Stimulated activated CD4-positive, alpha-beta T cell treated with anti-CD3 and anti-CD28 coated beads, TNF-alpha, amount 100 ng/mL, for 1 hour (primary cell): ENCODE measurements at places on chromosomes 13 and 19.

- DNase-seq, result no peak
Observed at GRCh38 chr13:83815598-83815997, 66.7 kb downstream of the SLITRK1 start.

GRCh38 chr19:1383017-1383311, 743 bp upstream of the NDUFS7 start:
- DNase-seq, result no peak

- no peak for DNase-seq
Observed at GRCh38 chr13:80235166-80235966, 105.6 kb downstream of the SPRY2 start.

DNA sequence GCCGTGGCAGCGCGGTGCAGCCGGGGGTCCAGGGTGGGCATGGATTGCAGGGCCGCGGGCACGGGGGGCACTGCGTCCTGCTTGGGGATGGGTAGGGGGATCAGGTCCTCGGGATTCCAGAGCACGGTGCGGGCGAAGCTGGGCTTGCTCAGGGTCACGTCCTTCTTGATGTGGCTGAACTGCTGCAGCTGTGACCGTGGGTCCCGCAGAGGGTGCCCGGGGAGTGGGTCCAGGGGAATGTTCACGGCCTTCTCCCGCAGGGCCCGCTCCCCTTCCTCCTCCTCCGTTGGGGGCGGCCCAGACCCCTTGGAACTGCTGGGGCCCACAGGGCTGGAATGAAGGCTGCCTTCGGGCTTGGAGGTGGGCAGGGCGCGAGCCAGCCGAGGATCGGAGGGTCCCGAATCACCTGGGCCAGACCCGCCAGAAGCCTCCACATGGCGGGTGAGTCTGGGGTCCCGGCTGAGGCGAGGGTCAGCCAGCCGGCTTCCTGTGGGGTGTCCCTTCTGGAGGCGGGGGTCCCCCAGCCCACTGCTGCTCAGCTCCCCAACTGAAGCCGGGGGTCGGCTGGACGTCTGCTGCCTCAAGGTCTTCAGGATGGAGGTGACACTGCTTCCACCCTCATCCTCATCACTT, 18.9 kb upstream of the TMEM160 start:
- no peak for DNase-seq

GRCh38 chr19:32674153-32674930, 638 bp downstream of the ANKRD27 start:
- DNase-seq, result no peak

GRCh38 chr13:97223037-97223710, 1.0 kb downstream of the MBNL2 start:
- DNase-seq, result no peak

DNA sequence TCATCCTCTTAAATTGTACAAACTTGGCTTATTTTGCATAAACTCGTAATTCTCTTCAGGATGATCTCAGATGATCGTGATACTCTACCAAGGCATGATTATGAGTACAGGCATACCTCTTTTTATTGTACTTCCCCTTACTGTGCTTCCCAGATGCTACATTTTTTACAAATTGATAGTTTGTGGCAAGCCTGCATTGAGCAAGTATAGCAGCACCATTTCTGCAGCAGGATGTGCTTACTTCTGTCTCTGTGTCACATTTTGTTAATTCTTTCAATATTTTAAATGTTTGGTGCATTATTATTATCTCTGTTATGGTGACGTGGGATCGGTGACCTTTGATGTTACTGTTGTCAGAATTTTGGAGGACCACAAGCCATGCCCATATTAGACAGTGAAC, 752.3 kb downstream of the PCDH9 start:
- no peak for DNase-seq

GRCh38 chr19:38032951-38033350, 125.9 kb downstream of the SIPA1L3 start:
- DNase-seq, result no peak

GRCh38 chr19:48544856-48545750, 6.9 kb upstream of the SULT2B1 start:
- no peak for DNase-seq

DNA sequence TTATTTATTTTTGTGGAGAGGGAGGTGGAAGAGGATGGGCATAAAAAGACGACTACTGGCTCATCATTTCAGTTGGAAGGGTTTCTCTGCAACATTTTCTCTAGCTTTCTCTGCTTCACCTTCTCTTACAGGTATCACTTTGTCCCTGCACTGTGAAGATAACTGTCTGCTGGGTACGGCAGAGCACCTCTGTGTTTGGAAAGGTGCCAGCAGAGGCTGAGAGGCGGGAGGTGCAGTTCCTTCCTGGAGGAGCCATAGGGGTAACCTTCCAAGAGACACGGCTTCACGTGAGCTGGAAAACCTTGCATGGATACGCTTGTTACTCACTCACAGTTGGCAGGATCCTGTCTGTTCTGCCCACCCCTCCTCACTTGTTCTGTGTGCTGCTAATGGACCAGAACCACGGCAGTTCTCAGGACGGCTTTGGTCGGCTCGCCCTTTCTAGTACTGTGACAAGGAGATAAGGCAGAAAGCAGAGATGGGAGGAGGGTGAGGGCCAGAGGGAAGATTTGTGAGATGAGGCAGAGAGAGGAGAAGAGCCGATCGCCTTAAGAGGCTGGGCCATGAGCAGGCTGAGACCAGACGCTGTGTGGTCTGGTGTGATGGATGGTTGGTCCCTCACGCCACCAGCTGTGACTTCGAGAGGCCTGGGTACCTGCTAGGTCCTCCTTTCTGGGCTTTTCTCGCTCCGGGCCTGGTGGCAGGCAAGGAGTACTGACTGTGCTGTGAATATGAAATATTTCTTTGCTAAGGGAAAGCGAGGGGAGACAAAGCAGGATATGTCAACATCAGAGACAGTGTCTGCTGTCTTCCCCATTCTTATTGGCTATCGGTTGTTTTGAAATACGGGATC, 66.8 kb downstream of the MRPL57 start:
- no peak for DNase-seq

GRCh38 chr19:50357178-50358100, 8.0 kb downstream of the NAPSA start:
- DNase-seq, result peak; percentile 51
